ENCODE measurements at places on chromosomes 1 and 21.

GRCh38 chr1:1100296-1100695 is 15.6 kb downstream of the C1orf159 start:
- DNase-seq, result no peak

DNA sequence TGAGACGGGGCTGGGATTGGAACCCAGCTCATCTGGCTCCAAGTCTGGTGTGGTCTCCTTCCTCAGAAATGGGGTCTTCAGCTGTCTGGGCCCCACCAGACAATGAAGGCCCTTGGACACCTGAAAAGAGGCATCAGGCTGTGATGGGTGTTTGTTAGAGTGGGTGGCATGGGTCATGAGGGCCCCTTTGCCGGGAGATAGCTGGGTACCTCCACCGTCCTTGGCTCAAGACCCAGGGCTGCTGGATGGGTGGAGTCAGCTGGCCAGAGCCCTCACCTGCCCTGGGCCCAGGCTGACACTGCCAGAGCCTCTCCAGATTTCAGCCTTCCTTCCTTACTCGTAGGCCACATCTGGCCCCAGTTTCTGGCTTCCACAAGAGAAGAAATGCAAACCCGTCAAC is 13.4 kb upstream of the TTC22 start:
- no peak for DNase-seq

DNA sequence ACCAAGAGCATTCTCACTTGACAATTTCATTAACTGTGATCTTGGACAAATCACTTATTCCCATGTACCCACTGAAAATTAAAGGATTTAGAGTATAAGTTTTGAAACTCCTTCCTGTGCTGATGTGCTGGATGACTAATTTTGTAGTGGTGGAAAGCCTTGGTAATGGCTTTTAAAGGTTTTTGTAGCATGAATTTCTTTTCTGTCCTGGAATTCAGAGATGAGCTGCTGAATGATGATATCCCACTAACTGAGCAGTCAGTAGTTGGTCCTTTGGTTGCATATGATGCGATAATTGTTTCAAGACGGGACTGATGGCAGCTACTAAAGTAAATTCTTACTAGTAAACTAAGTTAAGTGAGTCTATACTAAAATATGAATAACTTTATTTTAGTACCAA is 5.2 kb downstream of the RPL5 start:
- no peak for DNase-seq

DNA sequence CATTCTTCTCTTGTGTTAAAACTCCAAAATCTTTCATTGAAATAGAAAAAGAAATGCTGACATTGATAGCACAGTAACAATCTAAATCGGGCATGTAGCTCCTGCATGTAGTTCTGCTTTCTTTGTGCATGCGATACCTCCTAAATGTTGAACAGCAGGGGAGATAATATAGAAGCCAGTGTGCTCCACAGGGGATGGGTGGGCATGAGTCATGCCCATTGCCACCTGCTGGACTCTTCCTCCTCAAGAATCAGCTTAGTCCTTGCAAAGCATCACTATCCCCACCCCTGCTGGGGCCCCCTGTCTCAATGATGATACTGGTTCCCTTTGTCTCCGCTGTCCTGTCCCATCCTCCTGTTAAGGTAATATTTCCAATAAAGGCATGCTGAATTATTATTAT is 203.0 kb downstream of the RWDD3 start:
- no peak for DNase-seq

DNA sequence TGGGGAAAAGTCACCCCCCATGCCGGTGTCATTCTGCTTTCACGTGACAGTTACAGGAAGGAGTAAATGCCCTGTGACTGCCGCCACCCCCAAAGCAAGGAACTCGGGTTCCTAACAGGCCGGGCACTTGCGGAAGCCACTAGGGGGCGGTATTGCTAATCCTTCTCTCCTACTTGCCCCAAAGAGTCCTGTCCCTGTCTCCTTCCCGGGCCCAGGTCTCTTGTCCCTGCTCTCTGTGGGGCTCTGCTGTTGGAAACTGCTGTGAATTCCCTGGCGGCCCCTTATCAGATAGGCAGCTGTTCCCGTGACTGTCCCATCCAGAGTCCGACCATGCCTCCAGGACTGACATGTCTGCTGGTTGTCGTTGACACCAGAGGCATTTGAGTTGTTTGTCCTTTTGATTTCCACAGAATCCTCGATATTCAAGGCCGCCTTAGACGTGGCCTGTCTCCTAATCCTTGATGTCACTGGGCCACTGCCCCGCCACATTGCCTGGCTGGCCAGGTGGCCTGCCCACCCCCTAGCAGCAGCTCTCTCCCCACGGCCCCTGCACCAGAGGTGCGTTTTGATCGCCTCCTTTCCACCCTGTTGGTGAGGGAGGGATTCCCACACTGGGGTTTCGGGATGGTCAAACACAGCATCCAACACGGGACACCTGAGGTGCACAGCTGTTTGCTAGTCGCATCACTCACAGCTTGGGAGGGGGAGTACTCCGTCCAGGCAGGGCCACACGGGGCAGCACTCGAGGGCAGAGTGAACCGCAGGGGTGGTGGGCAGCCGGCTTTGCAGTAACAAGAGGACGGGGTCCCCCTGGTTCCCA is 37.3 kb downstream of the CHAF1B start:
- DNase-seq, result no peak

GRCh38 chr1:41641475-41641814 is 157.0 kb upstream of the EDN2 start:
- no peak for DNase-seq

DNA sequence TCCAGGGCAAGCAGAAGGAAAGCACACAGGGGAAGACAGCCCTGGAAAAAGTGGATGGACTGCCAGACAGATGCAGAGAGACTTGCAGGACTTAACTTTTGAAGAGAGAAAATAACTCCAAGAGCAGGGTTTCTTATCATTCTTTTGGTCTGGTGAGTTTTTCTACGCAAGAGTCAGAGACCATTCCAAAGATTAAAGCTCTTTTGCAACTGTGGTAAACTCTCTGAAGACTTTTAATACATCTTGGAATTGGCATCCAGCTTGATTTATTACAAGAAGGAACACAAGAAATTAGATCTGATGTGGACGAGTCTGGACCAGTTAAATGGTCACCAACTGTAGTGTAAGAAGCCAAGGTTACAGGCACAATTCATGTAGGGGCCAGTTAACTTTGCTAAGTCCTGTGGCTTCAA is 153.4 kb downstream of the SIPA1L2 start:
- DNase-seq, result no peak

DNA sequence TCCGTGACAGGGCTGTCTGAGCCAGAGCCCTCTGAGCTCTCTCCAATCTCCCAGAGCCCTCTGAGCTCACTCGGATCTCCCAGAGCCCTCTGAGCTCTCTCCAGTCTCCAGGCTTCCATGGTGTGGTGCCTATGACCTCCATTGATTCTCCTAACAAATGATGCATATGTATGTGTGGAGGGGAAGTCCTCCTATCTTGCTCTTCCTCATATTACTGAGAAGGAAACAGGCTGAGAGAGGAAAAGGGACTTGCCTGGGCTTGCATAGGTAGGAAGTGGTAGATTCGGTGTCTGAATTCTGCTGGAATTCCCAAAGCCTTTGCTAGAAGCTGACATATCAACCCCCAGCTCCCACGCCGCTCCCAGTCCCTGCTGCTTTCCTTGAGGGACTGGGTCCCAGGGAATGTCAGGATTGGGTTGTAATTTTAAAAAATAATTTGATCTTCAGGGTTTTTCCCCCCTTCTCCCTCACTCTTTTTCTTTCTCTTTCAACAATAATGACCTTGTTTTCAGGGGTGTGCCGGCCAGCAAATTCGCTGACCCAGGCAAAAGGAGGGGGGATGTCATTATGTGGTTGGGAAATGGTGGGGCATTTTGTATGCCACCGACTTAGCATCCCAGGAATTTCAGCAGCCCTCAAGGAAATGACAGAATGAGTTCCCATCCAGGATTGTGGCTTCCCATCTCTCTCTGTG is 42.3 kb upstream of the RUNX3 start:
- DNase-seq, result no peak

GRCh38 chr1:173405834-173406233 is 71.3 kb upstream of the PRDX6 start:
- DNase-seq, result no peak

GRCh38 chr1:8962812-8963530 is 17.3 kb downstream of the CA6 start:
- no peak for DNase-seq

GRCh38 chr1:11925938-11926292 is 312 bp downstream of the KIAA2013 start:
- no peak for DNase-seq

DNA sequence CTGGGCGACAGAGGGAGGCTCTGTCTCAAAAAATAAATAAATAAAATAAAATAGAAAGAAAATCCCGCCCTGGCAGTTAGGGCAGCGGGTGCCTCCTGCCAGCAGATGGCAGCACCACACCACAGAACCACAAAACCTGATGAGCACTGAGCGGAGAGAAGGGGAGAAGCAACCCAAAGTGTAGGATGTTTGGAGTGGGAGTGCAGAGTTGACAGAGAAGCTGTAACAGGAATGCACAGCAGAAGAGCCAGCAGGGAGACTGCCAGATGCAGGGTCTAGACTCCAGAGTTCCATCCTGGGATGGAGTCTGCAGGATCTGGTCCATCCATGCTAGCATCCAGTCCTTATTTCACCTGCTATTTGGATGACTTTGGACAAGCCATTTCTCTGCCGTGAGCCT is 29.7 kb upstream of the KIRREL1 start:
- DNase-seq, result no peak

DNA sequence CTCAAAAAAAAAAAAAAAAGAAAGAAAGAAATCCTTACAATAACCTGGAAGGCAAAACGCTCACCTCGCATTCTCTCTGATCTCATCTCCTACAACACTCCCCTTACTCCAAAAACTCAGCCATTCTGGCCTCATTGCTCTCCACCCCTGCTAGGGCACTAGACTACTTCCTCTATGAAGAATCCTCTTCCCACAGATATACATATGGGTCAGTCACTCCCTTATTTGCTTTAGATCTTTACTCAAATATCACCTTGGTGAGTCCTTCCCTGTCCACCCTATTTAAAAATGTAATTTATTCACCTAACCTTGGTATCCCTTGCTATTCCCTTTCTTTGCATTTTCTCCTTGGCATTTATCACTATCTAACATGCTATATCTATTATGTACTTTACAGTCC is 24.6 kb upstream of the KIF1B start:
- no peak for DNase-seq

DNA sequence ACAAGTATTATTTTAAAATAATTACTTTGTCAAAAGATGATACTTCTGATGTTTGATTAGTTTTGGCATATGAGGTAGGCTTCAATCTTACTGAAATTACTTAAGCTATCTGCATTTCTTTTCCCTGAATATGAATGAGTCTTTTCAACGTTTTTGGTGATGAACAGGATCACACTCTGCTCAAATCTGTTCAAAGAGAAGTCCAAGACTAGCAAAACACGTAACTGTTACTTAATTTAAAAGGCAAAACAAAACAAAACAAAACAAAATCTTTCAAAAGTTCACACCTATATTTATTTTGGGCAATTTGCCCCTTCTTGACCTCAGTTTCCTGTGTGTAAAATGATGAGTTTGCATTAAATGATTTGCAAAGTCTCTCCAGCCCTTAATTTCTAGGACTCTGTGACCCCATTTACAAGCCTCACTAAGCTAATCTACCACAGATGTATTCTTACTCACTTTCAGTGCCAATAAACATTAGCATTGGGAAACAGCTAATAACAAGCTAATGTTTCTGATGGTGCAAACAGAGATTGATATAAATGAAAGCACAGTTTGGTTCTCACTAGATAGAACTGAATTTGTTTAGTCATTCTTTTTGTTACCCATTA is 865.4 kb downstream of the LTN1 start:
- DNase-seq, result no peak

GRCh38 chr1:61754545-61754944 is 12.3 kb downstream of the PATJ start:
- no peak for DNase-seq

- DNase-seq, result no peak
Measured at GRCh38 chr1:160972939-160973338, 18.3 kb upstream of the ITLN2 start.

GRCh38 chr21:46247699-46248421 is 19.3 kb upstream of the LSS start:
- no peak for DNase-seq

GRCh38 chr1:118785246-118785645 is 202.9 kb downstream of the TBX15 start:
- no peak for DNase-seq

DNA sequence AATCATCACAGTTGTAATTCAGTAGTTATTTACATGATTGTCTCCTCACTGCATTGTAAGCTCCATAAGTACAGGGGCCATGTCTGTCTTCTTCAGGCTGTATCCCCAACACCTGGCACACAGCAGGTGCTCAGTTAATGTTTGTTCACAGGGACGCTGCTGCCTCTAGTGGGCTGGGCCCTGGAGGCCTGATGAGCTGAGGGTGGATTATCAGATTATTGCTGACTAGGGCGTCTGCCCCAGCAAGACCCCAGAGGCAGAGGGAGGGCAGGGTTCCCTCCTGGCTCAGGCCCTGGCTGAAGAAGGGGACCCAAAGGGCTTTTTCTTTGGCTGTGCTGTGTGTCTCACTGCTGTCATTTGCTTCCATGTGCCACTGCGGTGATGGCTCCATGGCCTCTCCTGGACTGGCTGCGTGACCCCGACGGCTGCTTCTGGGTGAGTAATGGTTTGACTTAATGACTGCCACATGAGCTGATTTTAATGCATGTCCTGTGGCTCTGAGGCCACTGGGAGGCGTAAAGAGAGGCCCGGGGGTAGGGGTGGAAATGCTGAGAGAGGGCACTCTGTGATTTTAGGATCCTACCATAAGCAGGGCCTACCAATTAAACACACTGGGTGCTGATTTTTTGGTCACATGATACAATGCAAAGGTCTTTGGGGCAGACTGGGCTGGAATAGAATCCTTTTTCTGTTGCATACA is 20.8 kb upstream of the EPB41 start:
- peak; percentile 45 for DNase-seq

- no peak for DNase-seq
Measured at GRCh38 chr1:171738911-171739310, 3.0 kb downstream of the VAMP4 start.

DNA sequence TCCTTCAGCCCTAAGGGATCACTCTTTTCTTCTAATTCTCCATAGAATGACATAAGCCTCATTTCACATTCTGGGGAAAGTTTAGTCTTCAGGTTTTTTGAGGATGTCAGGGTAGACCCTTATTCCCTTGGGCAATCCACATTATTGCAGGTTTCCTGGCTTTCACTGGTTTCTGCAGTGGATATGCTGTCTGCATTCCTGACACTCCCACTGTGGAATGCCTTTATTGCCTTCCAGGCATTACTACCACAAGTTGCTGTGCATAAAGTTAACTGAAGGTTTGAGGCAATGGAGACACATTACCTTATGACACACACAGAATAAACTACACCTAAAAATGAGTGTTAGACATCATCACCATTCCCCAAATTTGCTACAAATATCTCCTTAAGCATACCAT is 12.7 kb downstream of the FASLG start:
- DNase-seq, result peak; percentile 51

DNA sequence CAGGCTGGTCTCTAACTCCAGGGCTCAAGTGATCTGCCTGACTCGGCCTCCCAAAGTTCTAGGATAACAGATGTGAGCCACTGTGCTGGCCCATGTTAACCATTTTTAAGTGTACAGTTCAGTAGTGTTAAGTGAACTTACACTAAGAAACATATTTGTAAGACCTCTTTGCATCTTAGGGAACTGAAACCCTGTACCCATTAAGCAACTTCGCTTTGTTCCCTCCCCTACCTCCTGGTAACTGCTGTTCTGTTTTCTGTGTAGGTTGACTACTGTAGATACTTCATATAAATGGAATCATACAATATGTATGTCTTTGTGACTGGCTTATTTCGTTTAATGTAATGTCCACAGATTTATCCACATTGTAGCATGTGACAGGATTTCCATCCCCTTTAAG is 11.0 kb downstream of the NUDC start:
- DNase-seq, result no peak
